ENCODE measurements at places on chromosomes 1 and 21.

DNA sequence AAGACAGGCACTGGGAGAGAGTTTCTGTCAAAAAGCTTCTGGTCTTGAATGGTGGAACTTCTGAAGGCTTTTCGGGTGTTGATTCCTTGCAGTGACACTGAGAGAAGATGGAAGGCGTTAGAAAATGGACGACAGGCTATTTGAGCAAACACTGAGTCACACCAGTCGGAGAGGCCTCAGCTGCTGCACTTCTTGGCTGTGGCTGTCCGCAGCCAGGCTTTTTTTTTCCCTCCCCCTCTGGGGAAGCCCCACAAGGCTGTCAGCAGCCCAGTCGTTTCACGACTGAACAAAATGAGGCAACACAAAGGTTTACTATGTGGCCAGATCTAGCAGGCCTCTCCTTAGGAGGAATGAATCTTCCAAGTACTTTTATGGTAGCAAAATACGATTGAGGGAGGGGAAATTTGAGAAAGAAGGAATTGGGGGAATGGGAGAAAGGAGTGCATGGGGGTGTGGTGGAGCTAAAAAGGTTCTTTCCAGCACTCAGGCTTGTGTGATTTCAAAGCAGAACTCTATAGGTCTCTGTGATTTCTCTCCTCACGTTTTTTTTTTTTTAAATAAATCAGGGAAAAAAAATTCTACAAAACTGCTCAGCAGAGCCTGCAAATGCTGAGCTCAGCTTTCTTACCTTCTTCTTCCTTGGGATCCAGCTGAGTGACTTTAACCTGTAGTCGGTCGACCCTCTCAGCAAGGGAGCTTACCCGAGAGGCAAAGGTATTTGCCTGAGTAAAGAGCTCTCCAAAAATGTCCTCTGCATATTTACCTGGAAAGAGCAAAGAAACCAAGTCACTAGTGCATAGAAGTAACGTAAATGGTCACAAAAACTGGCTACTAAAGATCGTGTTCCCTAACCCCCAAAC lies 26.1 kb downstream of the GPR3 start:
- no peak for DNase-seq

GRCh38 chr1:213335084-213335483 lies 284.0 kb downstream of the RPS6KC1 start:
- no peak for DNase-seq

GRCh38 chr1:205925736-205926135 lies 17.5 kb downstream of the SLC26A9 start:
- DNase-seq = no peak

GRCh38 chr1:212489284-212489859 lies 56.7 kb downstream of the NENF start:
- no peak for DNase-seq

- DNase-seq = peak; percentile 47
These were observed 18.5 kb downstream of the PLA2G2D start for GRCh38 chr1:20100632-20101355.

- DNase-seq = no peak
These were observed 25.6 kb downstream of the RNF187 start for GRCh38 chr1:228512781-228513198.

All from mucosa of descending colon (tissue), 3 donors.